ENCODE measurements at places on chromosomes 7 and 10.

DNA sequence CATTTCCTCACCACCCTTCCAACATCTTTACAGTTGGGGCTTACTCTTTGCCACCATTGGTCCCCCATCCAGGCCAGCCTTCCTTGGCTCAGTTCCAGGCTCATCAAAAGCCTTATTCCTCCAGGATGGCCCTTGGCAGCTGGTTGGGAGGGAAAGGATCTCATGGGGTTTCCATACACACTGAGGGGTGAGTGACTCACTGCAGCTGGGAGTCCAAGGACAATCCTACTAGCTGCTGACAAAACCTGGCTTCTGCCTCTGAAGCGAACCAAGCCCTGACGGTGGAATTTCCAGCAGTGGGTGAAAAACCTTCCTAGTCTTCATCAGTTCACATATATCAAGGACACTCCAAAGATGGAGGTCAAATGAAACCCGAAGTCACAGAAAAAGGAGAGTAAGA, 22.9 kb downstream of the CRHR2 start:
- DNase-seq = no peak

DNA sequence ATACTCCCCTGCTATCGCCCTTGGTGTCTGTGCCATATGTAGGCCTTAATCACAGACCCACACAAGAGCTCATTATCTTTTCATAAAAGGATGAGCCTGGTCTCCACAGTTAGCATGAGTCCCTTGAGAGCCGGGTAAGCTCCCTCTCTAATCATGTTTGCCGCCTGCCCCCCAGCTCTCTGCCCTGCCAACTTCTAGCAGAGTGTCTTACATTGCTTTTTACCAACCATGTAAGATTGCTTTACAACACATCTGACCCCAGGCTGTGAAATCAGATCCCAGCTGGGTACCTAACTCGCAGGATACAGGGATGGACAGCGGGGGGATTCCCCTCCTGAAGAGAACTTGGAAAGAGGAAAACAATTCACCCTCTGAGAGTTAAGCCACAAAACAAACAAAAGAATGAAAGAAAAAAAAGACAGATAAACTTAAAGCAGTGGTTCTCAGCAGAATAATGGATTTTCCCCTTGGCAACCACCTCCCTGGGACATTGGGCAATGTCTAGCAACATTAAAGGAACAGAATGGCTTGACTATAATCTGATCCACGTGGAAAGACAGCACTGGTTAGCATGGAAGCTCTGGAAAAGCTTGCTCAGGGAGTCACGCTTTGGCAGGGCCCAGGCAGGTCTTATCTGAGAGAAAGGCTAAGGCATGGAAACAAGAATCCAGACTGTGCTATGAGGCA, 39.4 kb upstream of the ATOH7 start:
- no peak for DNase-seq

DNA sequence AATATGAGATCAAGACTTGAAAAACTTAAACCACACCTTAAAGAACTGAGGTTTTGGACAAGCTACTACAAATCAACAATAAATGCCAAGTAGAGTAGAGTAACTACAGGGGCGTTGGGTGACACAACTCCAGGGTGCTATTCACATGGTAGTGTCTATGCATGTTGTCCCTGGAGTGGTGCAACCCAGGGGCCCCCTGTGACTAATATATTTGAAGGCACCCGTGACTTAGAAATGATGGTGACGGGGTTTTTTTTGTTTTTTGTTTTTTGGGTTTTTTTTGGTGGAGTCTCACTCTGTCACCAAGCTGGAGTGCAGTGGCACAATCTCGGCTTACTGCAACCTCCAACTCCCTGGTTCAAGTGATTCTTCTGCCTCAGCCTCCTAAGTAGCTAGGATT, 106.9 kb downstream of the FAM107B start:
- no peak for DNase-seq

DNA sequence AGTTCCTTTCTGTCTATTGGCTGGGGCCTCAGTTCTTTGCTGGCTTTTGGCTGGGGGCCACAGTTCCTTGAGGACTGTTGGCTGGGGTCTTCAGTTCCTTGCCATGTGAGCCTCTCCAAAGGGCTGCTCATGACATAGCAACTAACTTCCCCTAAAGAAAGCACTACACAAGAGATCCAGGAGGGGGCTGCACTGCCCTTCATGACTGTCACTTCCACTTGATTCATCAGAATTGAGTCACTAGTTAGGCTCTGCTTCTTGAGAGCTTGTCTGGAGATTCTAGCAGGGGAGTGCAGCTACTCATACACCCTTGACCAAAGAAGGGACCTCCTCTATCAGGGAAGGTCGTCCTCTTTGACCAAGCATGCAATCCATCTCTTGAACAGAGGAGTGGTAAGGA, 38.0 kb upstream of the MKX start:
- peak; percentile 44 for DNase-seq

DNA sequence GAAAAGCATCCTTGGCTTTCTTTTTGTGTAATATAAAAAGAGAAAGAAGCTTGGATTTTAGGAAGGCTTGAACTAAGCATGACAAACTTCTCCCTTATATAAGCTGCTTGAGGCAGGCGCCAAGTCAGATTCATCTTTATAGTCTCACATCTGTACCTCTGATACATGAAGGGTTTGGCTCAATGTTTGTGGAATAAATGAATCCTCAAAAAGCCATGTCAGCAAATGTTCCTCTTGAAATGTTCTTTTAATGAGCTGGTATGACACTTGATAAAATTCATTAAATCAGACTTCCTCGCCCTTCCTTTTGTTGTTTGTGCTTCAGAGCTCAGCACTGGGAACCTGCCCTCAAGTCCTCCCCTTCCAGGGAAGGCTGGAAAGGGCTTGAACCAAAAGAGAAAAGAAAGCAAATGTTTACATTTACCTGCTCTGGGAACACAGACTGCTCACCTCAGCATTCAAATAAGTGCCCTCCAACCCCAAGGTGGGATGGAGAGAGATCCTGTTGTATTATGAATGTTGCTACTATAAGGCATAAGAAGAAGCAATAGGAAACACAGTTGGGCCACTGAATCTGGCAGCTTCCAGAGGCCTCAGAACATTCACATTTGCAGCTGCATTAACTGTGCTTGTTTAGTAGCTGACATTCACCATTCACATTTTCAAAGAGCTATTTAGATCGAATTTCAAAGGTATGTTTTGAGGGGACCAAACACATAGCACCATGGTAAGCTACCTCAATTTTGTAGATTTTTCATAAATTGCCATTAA, 212.6 kb downstream of the CACNA2D1 start:
- DNase-seq = no peak

- DNase-seq = no peak
Observed at GRCh38 chr10:110781139-110781538, 90.6 kb upstream of the PDCD4 start.

GRCh38 chr10:123994417-123995081, 98.8 kb downstream of the CHST15 start:
- DNase-seq = peak; percentile 84

GRCh38 chr10:76155961-76156360, 724.5 kb downstream of the LRMDA start:
- no peak for DNase-seq

DNA sequence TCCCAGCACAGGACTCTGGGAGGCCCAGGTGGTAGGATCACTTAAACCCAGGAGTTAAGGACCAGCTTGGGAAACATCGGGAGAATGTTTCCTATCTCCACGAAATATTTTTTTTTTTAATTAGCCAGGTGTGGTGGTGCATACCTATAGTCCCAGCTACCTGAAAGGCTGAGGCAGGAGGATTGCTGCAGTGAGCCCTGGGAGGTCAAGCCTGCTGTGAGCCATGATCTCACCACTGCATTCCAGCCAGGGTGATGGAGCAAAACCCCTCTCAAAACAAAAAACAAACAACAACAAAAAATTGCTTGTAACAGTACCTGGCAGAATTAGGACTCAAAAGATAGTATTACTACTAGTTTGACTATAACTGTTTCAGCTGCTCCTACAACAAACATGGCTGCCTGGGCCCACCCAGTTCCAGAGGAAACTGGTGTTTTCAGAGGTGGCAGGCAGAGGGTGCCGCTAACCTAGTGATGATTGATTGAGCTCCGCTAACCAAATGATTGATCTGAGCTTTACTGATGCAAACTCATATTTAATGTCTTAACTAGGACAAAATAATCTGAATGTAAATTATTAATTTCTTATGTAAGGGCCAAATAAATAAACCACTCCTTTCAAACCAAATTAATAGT, 57.0 kb downstream of the AP3M1 start:
- DNase-seq = no peak

- no peak for DNase-seq
Observed at GRCh38 chr7:43480581-43480980, 102.3 kb upstream of the STK17A start.

- no peak for DNase-seq
Observed at GRCh38 chr7:1455955-1456354, 3.3 kb downstream of the MICALL2 start.

DNA sequence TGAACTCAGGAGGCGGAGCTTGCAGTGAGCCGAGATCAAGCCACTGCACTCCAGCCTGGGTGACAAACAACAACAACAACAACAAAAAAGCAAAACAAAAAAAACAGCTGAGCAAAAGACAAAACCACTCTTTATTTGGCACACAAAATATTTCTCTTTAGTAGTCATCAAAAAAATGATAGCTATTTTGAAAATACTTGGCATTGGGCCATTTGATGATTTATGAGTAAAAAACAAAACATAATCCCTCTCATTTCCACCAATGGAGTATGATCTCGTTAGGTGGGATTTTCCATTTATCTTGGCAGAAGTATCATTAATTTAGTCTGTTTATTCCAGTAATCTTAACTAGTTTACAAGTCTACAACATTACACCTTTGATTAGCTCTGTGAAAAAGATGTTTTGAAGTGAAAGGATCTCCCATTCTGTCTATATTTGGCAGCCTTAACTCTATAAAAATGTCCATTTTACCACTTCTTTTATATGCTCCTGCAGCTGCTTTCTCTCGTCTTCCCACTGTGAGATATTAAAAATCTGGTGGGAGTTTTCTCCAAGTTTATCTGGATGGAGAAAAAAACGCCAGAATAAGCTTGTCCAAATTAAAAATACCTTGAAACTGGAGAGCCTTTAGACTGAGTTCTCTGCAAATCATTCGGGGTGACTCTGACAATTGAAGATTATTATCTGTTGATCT, 58.8 kb upstream of the AGMO start:
- DNase-seq = no peak

GRCh38 chr10:43282881-43283280, 16.0 kb upstream of the RASGEF1A start:
- DNase-seq = peak; percentile 44

- no peak for DNase-seq
Observed at GRCh38 chr7:959271-959670, 4.8 kb upstream of the ADAP1 start.

- no peak for DNase-seq
Observed at GRCh38 chr10:48400850-48401220, 94.4 kb downstream of the MAPK8 start.

- DNase-seq = no peak
Observed at GRCh38 chr10:127088908-127089307, 107.5 kb downstream of the INSYN2A start.

- no peak for DNase-seq
Observed at GRCh38 chr7:69849268-69849667, 251.0 kb downstream of the AUTS2 start.

All from activated naive CD4-positive, alpha-beta T cell treated with anti-CD3 and anti-CD28 coated beads, Interleukin-2, amount 10 ng/mL, durations not matched to agents 7 days and 5 days (primary cell).